Activated naive CD4-positive, alpha-beta T cell treated with Interleukin-2 at 50 U/mL for 16 hours (primary cell): ENCODE measurements at places on chromosomes 3 and 15.

DNA sequence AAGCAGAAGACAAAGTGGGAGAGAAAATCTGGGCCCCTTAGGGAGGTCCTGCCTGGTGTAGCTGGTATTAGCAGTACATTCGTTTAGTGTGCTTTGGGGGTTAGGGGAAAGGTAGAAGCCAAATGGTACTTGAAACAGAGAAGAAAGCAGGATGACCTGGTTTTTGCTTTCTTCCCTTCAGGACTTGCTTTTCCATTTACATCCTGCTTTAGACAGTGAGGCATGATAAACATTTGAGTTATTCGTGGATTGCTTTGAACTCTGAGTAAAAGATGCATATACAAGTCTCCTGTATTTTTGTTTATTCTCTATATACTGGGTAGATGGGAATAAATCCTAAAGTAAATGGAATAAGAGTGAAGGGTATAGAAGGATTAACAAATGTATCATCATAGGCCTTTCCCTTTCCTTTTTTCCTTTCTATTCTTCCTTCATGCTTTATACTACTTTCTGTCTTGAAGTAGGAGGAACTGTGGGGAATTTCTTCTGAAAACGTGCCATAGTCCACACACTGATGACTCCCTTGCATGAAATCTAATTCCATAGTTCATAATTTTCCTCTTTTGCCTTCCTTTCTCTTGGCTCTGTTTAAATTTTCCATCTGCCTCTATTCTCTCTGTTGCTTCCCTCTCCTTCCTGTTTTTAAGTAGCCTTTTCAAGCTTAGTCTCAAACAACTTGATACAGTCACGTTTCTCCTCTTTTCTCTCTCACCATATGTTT lies 139.5 kb upstream of the RBMS3 start:
- DNase-seq = no peak

- no peak for DNase-seq
Observed at GRCh38 chr3:125236331-125236903, 23.9 kb upstream of the SLC12A8 start.

DNA sequence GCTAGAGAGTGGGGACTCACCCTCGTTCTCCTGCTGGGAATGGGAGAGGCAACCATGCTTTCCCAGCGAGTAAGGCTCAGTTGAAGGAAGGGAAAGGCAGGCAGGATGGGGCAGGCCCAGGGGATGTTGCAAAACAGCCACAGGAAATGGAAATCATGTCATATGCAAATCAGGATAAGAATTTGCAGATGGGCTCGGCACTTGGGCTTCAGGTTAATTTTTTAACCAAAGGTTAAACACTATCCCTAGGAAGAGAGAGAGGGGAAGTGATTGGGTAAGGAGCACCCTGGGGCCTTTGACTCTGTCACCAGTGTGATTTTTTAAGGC lies 14.6 kb upstream of the PLA2G4E start:
- no peak for DNase-seq

DNA sequence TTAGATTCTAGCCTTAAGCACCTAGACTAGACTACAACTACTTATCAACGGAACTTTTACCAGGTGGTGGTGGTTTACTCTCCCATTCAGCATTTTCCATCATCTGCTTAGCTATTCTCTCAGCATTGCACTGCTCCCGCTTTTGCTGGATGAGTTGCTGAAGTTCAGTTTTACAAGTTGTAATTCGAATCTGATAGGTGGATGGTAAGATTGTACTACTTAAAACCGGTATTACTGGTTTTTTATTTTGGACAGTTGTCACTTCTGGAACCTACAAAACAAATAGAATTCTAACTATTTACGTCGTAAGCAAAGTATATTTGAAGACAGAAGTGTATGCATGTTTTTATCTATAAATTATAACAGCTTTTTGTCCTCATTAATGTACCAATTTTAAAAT lies 41.1 kb downstream of the PIK3R4 start:
- DNase-seq = no peak

DNA sequence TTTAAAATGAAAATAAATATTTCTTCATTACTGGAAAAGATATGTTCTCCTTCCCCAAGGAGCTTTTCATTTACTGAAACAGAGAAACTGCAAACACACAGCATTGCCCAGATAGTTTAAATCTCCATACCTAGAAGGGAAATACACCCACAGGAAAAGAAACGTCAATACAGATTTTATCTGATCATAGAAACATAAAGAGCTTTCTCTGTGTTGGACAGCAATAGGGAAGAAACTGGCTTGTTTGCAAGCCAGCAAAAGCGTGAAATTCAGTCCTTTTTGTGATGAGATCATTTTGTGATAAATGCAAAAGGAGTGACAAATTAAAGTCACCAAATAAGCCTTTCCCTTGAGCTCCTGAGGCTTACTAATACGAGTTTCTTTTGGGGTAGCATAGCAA lies 398.0 kb downstream of the TIGIT start:
- no peak for DNase-seq
